ENCODE measurements at places on chromosomes 13 and 19.

- DNase-seq, result no peak
Measured at GRCh38 chr13:27446986-27447583, 3.3 kb downstream of the MTIF3 start.

GRCh38 chr13:109226631-109227030 is 559.8 kb downstream of the IRS2 start:
- no peak for DNase-seq

- DNase-seq, result no peak
Measured at GRCh38 chr19:3404324-3405260, 38.2 kb downstream of the NFIC start.

DNA sequence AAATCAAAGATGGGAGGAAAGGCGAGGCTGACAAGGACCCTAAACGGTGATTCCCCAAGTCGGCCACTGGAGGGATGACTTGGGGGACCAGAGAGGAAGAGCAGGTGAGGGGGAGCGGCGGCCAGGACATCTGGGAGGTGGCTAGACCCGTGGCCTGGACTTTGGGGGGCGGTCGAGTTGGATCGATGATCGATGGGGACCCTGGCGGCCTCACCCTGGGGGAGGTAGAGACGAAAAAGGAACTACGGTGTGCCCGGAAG is 7.7 kb upstream of the CIRBP start:
- DNase-seq, result no peak

DNA sequence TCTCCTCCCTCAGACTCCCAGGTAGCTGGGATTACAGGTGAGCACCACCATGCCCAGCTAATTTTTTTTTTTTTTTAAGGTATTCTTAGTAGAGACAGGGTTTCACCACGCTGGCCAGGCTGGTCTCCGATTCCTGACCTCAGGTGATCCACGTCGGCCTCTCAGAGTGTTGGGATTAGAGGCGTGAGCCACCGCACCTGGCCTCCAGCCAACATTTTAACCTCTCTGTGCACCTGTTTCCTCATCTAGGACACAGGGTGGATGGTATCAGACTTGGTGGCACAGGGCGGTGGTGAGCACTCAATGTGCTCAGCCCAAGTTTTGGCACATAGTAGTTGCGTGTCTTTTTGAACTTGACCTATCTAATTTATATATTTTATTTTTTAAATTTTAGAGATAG is 12.5 kb downstream of the APBA3 start:
- DNase-seq, result no peak

GRCh38 chr13:32415019-32415418 is 12.9 kb downstream of the N4BP2L1 start:
- no peak for DNase-seq

DNA sequence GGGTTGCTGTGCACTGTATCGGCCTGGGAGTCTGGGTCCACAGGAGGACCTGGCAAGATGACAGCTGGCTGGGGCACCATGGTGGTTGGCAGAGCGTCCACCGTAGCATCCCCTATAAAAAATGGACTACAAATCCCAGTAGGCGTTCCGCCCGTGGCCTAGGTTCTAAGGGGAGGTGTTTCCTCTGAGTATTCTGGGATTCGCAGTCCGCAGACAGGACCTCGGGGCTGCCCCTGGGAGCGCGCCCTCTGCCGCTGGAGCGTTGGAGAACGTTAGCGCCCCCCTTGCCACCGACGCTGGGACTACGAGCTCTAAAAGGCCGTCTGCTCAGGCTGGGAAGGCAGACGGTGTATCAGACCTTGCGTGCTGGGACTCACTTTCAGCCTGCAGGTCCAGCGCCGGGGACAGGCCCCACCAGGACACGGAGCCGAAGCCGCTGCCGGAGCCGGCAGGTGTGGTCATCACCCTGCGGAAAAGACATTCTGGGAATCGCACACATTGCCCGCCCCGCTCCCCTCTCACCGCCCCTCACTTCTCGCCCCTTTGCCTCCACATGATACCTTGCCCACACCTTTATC is 372 bp downstream of the DNAAF3 start:
- DNase-seq, result peak; percentile 93

DNA sequence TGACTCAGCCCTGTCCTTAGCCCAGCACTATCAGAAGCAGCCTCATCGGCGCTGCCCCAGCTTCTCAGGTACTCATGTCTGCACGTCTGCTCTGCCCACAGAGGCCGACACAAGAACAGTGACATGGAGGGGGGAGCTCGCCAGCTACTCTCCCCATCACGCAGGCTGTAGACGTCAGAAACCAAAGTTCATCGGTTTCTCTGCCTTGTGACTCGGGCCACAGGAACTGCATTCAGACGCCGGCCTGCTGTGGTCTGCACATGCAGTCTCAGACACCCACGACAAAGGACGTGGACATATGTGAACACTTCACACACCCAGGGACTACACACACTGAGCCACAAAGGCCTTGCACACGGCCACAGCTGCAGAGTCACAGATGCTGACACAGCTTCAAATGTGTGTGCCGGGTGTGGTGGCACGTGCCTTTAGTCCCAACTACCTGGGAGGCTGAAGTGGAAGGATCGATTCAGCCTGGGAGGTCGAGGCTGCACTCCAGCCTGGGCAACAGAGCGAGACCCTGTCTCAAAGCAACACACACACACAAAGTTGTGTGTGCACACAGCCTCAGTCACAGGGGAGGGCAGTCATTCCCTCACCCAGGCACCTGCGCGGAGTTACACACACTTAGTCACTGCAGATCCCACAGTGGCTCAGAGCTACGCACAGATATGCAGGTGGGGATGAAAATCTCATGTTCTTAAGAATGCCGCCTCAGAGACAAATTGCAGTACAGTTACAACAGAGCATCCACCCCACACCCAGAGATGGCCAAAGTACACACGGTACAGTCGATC is 4.9 kb upstream of the ZFP36 start:
- no peak for DNase-seq

DNA sequence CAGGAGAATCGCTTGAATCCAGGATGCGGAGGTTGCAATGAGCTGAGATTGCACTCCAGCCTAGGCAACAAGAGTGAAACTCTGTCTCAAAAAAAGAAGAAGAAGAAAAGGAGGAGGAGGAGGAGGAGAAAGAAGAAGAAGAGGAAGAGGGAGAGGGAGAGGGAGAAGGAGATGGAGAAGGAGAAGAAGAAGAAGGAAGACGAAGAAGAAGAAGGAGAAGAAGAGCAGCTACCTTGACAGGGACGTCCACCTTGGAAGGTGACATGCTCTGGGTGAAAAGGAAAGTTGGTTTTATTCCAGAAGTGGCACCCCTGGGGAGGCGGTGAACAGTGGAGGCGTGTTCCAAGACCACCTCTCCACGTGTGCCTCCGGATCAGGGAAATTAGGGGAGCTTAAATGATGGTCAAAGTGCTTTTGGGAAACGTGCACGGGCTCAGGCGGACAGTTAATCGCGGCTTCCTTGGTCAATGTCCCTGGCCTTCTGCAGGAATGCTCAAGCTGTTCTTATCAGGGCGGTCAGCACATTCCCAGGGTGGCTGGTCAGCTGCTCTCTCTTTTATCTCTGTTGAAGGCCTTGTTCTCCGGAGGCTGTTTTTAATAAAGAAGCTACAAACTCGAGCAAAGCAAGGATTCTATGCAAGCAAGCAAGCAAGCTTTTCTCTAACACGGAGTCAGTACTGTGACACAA is 78.9 kb upstream of the PEG3 start:
- DNase-seq, result no peak

DNA sequence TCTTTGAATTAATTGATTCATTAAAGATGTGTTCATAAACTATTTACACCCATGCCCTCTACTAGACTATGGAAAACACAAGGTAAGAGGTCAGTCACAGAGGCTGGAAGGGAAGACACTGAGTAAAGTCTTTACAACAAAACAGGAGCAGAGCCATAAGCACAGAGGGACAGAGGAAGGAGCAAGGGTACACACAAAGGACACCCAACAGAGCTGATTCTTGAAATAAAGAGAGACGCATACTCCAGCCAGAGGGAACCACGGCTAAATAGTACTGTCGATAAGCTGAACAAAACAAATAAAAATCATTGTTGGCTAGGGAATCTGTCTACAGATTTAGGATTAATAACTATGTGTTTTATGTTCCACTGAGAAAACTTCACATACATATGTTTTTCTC is 289.2 kb downstream of the EFNB2 start:
- no peak for DNase-seq

- no peak for DNase-seq
Measured at GRCh38 chr13:60009300-60010253, 154.2 kb downstream of the DIAPH3 start.

DNA sequence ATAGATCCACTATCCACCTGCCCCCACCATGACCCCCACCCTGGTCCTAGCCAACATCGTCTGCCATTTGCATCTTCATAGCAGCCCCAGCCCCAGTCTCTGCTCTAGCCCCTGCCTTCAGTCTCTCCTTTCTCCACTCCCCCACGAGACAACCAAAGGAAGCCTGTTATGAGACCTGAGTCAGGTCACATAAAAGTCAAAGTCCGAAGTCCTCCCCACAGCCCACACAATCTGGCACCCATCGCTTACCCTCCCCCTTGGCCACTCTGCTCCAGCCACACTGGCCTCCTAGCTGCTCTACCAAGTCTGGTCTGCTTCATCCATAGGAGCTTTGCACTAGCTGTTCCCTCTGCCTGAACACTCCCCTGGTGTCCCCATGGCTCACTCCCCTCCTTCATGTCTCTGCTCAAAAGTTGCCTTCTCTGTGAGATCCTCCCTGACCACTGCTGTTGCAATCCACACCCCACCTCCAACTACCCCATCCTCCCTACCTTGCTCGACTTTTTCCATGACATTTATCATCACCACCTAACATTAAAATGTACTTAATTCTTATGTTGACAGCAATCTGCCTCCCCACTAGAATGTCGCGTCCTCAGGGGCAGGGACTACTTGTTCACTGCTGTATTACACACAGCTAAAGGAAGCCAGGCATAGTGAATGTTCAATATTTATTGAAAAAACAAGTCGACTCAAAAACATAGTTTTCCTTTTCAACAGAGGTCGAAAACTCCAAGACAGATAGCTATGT is 1.2 kb upstream of the PLEKHG2 start:
- no peak for DNase-seq

DNA sequence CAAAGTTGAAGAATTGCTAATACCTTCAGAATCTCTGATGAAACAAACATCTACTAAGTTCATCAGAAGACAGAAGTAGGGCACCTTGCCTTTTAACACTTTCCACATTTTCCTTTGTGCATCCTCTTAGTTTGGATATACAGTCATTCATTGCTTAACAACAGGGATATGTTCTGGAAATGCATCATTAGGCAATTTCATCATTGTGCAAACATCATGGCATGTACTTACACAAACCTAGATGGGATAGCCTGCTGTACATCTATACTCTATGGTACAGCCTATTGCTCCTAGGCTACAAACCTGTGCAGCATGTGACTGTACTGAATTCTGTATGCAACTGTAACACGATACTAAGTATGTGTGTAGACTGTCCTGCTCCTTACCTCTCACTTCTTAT is 169.8 kb downstream of the SUCLA2 start:
- no peak for DNase-seq

Data from NCI-H1694 (cell line).